ENCODE measurements at places on chromosomes 16 and 17.

DNA sequence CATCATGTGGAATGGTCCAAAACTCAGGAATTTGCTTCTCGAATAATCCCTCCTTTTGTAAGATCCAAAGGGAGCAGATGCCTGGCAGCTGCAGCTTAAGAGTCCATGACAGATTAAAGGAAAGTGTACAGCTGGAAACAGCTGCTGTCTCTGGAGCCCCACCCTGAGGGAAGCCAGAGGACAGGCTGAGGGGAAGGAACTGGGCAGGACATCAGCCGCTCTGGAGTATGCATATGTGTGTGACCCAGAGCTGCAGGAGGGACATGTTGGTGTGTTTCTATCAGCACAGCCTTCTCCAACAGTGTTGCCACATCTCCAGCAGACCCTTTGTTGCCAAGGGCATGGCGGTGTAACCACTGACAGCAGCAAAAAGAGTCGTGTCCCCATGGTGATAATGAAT is 46.2 kb downstream of the CYB561 start:
- no peak for DNase-seq

DNA sequence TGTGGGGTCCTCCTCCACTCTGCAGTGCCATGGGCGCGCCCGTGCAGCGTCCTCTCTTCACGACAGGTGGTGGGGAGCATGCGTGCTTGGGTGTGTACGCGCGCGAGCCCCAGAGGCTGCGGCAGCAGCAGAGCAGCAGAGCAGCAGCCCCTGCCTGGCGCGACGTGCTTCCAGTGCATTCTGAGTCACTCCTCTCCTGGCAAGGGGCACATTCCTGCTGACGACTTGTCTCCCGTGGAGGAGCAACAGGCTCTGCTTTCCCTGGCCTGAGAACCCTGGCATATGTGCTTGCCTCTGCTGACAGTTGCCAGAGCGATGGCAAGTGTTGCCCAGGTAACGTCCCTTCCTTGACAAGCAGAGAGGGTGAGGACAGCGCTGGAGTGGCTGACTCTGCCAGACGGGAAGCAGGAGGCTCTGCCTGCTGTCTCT is 133.8 kb upstream of the PLCG2 start:
- DNase-seq, result peak; percentile 79

DNA sequence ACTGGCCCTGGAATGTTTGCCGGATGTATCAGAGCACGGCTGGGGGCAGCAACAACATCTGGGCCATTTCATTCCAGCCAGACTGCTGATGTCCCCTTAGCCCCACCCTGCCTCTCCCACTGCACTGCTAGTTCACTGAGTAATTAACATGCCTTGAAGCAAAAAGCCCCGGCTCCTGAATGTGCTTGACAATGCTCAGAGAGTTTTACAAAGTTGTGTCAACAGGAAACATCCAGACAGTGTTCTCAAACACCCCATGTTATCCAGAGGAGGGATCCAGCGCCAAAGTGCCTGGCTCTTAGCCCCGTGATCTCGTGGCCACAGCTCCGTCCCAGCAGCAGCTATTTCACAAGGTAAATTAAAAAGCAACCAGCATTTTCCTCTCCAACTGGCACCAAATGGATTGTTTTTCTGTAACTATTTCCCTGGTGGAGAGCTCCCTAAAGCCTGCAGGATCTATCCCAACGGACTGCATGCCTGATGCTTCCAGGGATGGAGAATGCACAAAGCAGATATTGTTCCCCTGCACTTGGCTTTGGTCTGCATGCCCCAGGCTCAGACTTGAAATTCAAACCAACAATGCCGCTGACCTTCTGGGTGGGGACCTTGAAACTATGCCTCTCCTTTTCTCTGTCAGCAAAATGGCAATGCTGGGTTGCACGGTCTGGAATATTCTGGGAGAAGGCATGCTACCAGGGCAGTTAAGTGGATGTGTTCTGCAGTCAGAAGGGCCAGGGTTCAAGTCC is 115.6 kb upstream of the CDH5 start:
- DNase-seq, result no peak

- DNase-seq, result no peak
These were observed 21.9 kb downstream of the SEC14L5 start for GRCh38 chr16:4979736-4980660.

- DNase-seq, result no peak
These were observed 11.9 kb downstream of the TMEM94 start for GRCh38 chr17:75468291-75468754.

- DNase-seq, result peak; percentile 92
These were observed 118.5 kb downstream of the C16orf78 start for GRCh38 chr16:49491771-49492761.

- DNase-seq, result no peak
These were observed 50.8 kb downstream of the NKD1 start for GRCh38 chr16:50598936-50599361.

DNA sequence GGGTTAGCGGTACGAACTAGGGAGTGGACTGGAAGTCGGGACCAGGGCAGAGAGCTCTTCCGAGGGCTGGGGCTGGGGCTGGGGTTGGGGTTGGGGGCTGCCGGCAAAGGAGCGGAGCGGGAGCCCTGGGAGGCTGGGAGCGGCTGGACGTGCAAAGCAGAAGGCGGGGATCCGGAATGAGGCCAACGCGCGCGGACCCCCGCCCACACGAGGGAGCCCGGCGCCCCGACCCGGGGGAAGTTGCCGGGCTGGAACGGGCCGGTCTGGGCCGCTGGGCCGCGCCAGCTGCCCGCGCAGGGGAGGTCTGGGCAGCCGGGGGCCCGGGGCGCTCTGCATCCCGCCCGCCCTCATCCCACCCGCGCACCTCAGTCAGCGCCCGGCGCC is 323 bp downstream of the ST3GAL2 start:
- peak; percentile 71 for DNase-seq

DNA sequence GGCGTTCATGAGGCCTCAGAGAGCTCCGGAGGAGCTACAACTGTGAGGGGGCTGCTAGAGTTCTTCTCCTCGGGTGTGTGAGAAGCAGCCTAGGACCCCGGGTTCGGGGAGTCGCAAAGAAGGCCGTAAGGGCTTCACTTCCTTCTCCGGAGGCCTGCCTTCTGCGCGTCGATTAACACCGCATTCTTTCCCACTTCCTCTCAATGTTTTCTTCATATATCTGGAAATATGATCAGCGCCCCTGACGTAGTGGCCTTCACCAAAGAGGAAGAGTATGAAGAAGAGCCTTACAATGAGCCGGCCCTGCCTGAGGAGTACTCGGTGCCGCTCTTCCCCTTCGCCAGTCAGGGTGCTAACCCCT is 449 bp downstream of the SMCR8 start:
- no peak for DNase-seq

GRCh38 chr16:16124438-16124837 is 98.9 kb downstream of the ABCC6 start:
- no peak for DNase-seq

- DNase-seq, result no peak
These were observed 17.9 kb downstream of the ACSM3 start for GRCh38 chr16:20781697-20782096.

- no peak for DNase-seq
These were observed 40.4 kb downstream of the CNGB1 start for GRCh38 chr16:57930533-57930932.

DNA sequence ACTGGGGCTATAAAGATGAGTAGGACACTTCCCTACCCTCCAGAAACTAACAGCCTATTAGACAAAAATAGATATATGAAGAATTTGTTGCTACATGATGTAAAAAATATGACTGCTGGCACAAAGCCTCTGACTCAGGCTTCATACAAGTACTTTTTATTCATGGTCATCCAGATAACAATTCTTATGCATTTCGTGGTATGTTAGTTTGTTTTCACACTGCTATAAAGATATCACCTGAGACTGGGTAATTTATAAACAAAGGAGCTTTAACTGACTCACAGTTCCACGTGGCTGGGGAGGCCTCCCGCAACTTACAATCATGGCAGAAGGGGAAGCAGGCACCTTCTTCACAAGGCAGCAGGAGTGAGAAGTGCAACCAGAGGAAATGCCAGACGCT is 112.5 kb upstream of the HLF start:
- DNase-seq, result no peak

- DNase-seq, result no peak
These were observed 79.9 kb downstream of the TMEM100 start for GRCh38 chr17:55642741-55643140.

- peak; percentile 57 for DNase-seq
These were observed 12.0 kb downstream of the RARA start for GRCh38 chr17:40320756-40321523.

DNA sequence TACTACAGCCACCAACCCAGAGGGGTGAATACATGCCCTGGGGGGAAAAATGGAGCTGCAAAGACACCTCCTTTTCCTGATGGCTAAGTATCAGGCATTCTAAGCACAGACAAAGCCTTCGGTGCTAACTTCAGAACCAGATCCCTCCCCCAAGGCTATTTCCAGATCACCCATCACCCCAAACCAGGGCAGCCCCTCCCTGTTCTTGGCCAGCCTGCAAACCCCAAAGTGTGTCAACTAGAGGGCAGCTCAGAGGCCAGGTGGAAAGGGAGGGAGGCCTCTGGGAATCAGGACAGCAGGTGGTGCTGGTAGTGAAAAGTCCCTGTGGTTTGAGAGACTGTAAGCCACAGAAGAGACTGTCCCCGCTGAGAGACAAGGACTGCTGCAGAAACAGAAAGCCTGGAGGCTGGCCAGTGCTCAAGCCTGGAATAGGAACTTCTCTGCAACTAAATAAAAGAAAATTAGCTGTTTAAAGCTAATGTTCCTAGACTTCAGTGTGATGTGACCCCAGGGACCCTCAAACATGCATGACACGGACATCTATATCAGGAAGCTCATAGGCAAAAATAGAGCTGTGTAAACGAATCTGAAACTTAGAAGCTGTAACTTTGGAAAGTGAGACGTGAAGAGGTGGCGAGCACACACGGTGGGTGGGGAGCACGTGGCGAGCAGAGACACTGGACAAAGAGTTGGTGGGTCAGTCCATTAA is 9.1 kb downstream of the TUBG1 start:
- DNase-seq, result peak; percentile 94

- peak; percentile 55 for DNase-seq
These were observed 3.9 kb downstream of the CTRB2 start for GRCh38 chr16:75203096-75203495.

GRCh38 chr16:15660203-15660601 is 10.2 kb downstream of the NDE1 start:
- DNase-seq, result no peak

- DNase-seq, result peak; percentile 66
These were observed 89.5 kb downstream of the MRC2 start for GRCh38 chr17:62716834-62717588.

- DNase-seq, result peak; percentile 55
These were observed 31.0 kb downstream of the NGFR start for GRCh38 chr17:49525831-49526741.

DNA sequence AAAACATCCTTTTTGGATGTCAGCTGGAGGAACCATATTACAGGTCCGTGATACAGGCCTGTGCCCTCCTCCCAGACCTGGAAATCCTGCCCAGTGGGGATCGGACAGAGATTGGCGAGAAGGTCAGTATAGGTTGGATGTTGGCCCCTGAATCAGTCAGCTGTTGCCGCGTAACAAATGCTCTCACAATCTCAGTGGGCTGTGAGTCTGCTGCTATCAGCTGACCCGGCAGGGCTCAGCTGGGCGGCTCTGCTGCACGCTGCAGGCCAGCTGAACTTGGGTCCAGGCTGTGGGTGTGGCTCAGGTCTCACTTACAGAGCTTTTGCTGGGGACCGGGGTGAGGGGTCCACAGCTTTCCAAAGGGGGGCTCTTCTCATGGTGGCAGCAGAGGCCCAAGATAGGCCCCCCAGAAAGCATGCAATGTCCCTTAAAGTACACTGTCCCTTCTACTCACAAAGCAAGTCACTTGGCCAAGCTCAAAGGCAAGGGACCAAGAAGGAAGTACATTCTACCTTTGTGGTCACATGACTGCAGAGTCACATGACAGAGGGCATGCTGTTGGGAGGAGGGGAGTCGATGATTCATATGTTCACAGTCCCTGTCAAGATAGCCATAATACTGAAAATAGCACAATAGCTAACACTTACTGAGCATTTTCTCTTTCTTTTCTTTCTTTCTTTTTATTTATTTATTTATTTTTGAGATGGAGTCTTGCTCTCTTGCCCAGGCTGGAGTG is 134.2 kb downstream of the ABCC1 start:
- DNase-seq, result no peak

DNA sequence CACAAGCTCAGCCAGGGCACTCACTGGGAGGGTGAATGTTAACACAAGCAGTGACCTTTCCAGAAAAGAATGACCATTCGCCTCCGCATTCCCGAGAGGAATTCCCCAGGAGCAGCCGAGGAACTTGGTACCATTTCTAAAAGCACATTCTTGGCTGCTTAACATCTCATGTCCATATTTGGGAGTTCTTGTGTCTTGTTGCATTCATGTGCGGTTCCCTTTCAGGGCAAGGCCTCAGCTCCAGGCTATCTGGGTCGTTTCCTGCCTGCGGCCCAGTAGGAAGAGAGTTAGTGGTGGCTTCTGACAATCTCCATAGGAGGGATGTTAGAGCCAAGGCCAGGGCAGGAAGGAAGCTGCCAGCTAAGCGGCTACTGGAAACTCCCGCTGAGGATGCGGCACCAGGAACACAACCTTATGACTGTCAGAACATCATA is 27.8 kb upstream of the MEAK7 start:
- DNase-seq, result peak; percentile 86

GRCh38 chr17:42844271-42844670 is at the start of gene AOC2:
AOC2 (plus strand) TSS chr17:42844580; CDS start chr17:42844627, 47 bp downstream.
- DNase-seq, result no peak

GRCh38 chr16:75811020-75811634 is 84.8 kb upstream of the CPHXL start:
- DNase-seq, result no peak

DNA sequence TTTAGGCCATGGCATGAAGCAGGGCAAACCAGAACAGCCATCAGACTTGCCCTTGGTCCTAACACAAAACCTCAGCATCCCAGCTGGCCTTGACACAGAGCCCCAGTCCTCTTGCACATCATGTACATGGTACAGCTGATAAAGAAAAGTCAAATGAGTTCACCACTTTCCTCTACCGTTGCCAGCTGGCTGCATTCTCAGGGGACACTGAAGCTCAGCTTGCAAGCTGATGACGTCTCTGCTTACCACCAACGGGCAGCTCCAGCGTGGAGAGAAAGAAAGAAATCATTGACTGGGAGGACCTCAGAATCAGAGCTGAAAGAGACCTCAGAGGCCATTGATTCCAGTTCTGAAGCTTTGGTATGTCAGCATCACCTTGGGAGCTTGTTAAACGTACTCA is 80.7 kb upstream of the CES5A start:
- DNase-seq, result no peak

DNA sequence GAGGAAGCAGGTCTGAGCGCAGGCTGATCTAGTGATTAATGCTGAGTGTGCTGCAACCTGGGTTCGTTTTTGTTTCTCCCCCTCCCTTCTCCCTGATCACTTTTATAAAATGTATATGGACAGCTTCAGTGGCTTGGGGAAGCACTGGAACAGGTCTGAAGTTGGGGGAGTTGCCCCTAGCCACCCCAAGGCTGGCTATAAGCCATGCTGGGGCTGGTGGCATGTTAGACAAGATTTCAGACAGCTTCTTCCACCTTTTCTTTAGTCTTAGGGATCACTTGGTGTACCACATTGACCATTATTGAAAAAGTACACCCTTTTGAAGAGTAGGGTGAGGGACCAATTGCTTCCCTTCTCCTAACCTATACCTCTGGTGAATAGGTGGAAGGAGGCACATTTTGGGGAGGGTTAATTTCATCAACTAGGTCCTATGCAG is 3.8 kb upstream of the VAC14 start:
- peak; percentile 19 for DNase-seq
